ENCODE measurements at places on chromosomes 3 and 15.

GRCh38 chr3:185253645-185254410 lies at the start of gene EHHADH:
EHHADH (minus strand) TSS chr3:185254049; CDS start chr3:185254022, 27 bp downstream.
- H3K27ac ChIP-seq = peak within 1 kb of the TSS; percentile 49
- peak; percentile 30 for DNase-seq
- H3K4me1 ChIP-seq = peaks cover 10% of the 10 kb centered on the region
- H3K4me3 ChIP-seq = peak within 1 kb of the TSS; percentile 59
- no peaks in the 10 kb centered on the region for H3K36me3 ChIP-seq

- H3K36me3 ChIP-seq = no peaks in the 10 kb centered on the region
- no peaks in the 10 kb centered on the region for H3K27me3 ChIP-seq
- H3K4me3 ChIP-seq = no peak overlapping the region
- H3K27ac ChIP-seq = no peak overlapping the region
- H3K4me1 ChIP-seq = no peaks in the 10 kb centered on the region
- no peak for DNase-seq
Measured at GRCh38 chr15:52421029-52421428, 107.7 kb downstream of the MYO5A start.

GRCh38 chr3:4990069-4990468 lies 10.8 kb downstream of the BHLHE40 start:
- no peaks in the 10 kb centered on the region for H3K36me3 ChIP-seq
- H3K27me3 ChIP-seq = no peaks in the 10 kb centered on the region
- no peak overlapping the region for H3K27ac ChIP-seq
- H3K4me1 ChIP-seq = peaks cover 8% of the 10 kb centered on the region

GRCh38 chr3:136914739-136915138 lies 43.0 kb upstream of the IL20RB start:
- H3K4me1 ChIP-seq = peaks cover 16% of the 10 kb centered on the region
- H3K27me3 ChIP-seq = no peaks in the 10 kb centered on the region
- no peak overlapping the region for H3K27ac ChIP-seq
- DNase-seq = no peak
- H3K36me3 ChIP-seq = no peaks in the 10 kb centered on the region

GRCh38 chr15:28289694-28290463 lies 32.1 kb downstream of the HERC2 start:
- DNase-seq = no peak
- H3K4me1 ChIP-seq = no peaks in the 10 kb centered on the region

- H3K4me1 ChIP-seq = no peaks in the 10 kb centered on the region
- no peaks in the 10 kb centered on the region for H3K27me3 ChIP-seq
- no peaks in the 10 kb centered on the region for H3K36me3 ChIP-seq
- no peak overlapping the region for H3K27ac ChIP-seq
- no peak overlapping the region for H3K4me3 ChIP-seq
- DNase-seq = no peak
Measured at GRCh38 chr3:189395825-189396224, 224.1 kb downstream of the TPRG1 start.

Measured in T-cell (primary cell).